ENCODE measurements at places on chromosomes 2 and 18.

GRCh38 chr2:71003966-71004755, 9.5 kb upstream of the TEX261 start:
- no peak for DNase-seq
- H3K36me3 ChIP-seq: no peaks in the 10 kb centered on the region
- peaks cover 34% of the 10 kb centered on the region for H3K27me3 ChIP-seq
- H3K4me3 ChIP-seq: no peak overlapping the region

DNA sequence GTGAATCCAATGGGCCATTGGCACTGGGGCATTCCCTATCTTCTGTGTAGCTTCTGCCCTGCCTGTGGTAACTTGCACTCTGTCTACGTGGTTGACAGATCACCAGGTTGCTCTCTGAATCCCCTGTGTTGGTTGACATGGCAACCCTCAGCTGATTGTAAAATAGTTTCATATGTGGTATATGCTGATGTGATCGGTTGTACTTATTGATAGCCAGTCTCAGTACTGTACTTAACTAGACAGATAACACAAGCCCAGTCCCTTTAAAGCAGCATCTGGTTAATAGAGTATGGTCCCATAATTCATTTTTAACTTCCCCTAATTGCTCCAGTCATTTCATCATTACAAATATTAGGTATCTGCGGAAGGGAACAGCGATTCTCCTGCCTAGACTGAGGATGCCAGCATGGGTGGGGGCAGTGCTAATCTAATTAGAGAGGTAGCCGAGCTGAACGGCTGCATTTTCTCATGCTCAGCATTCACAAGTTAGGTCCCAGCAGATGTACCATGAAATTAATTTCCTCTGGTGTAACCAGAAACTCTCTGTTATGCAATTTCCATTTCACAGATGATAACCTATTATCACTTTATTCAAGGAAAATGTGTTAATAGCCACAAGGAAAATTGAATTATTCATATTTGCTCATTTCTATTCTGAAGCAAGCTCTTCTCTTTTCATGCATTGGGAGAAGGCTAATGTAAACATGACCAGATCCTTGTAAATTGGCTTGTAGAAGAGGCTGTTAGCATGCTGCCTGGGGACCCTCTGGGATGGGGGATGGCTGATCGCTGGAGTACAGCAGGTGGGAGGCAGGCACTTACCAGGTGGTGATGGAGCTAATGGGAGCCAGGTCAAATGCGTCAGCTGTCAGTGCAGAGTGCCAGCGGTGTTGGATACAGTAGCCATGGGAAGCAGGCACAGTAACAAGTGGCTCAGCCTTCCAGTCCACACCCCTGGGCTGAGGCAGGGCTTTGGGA, 608.3 kb downstream of the GALR1 start:
- H3K27ac ChIP-seq: no peak overlapping the region
- no peak for DNase-seq
- H3K4me1 ChIP-seq: no peaks in the 10 kb centered on the region
- no peaks in the 10 kb centered on the region for H3K36me3 ChIP-seq
- H3K27me3 ChIP-seq: no peaks in the 10 kb centered on the region

DNA sequence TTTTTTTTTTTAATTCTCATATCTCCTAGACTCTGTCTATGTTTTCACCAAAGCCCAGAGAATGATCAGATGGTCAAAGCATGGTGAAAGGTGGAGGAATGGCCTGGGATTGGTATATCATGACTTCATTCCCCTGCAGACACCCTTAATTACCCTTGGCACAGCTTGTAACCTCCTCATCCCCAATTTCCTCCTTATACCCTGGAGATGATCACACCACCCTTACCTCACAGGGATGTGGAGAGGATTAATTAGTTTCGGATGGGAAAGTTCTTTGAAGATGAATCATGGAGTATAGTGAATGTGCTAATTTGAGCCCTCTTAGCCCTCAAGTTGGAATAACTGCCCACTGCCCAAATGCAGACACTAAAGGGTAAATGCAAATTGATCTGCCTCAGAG, 138.0 kb upstream of the LYPD6 start:
- H3K4me1 ChIP-seq: no peaks in the 10 kb centered on the region
- no peak overlapping the region for H3K4me3 ChIP-seq
- no peaks in the 10 kb centered on the region for H3K36me3 ChIP-seq

DNA sequence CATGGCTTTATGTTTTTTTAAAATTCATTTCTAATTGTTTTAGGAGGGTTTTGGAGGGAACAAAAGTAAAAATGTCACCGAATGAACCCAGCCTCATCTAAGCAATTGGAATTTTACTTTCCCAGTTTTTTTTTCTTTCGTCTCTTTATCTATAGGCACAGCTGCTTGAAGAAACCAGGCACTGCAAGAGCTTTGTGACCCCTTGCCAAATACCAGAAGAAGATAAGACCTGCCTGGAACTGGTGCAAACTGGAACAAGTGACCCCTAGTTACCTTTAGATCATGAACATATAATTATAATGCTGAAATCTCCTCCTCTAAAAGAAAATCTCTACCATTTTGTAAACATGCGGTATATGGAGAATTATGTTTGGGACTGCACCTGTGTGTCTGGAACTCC, 100.9 kb downstream of the TSN start:
- no peak overlapping the region for H3K4me3 ChIP-seq
- H3K4me1 ChIP-seq: no peaks in the 10 kb centered on the region
- H3K27ac ChIP-seq: no peak overlapping the region
- no peaks in the 10 kb centered on the region for H3K36me3 ChIP-seq

GRCh38 chr2:15687243-15687642, 95.6 kb downstream of the DDX1 start:
- H3K27me3 ChIP-seq: peaks cover 4% of the 10 kb centered on the region
- H3K4me3 ChIP-seq: no peak overlapping the region
- no peak for DNase-seq
- H3K27ac ChIP-seq: no peak overlapping the region
